ENCODE measurements at places on chromosomes 4 and X.

GRCh38 chr4:22670956-22671355 lies 21.8 kb upstream of the GBA3 start:
- DNase-seq: no peak

DNA sequence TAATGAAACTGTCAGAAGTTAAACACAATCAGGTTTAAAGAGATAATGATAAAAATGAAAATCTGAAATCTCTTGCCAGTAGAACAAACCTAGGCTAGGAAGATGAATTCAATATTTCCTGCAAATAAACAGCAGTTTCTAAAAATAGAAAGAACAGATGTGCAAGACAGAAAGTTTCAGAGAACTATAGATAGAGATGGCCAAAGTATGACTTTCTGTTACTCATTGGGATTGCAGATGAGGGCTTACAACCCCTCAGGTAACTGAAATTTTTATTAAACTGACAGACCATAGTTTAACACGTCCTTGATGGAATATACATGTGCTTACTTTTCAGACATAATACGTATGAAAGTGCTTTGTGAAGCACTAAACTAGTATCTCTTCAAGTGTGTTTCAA lies 82.3 kb upstream of the PPARGC1A start:
- no peak for DNase-seq

DNA sequence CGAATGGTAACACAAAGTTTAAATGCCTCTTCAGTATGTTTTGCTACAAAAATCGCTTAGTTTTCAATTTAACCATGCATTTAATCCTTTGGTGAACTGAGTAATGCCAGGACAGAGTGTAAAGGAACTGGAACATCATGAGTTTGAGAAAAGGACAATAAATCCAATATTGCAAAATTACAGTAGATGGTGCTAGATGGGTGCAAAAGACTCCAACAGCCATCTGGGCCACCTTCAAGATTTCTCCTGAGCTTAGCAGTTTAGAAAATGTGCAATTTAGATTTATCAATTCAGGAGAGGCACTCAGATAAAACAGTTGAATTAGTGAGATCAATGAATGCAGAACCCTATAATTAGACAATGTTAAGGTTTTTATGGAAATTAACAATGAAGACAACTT lies 33.2 kb upstream of the MID1IP1 start:
- DNase-seq: no peak

GRCh38 chr4:106126062-106126461 lies 189.9 kb downstream of the TBCK start:
- DNase-seq: no peak

DNA sequence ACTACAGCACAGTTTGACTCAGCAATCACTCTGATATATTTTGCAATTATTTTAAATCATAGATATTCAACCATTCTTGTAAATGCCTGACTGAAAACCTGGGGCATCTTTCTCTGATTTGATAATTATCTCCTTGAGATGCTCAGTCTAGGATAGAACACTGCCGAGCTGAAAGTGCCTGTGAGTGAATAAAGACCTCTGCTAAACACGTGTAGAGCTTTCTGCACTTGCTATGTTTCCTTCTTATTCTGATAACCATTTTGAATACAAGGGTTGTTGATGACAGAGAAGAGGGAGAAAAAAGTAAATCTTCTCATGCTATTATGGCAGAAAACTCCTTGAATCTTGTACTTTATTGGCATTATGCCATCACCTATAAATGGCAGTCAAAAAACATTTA lies 1843.4 kb upstream of the IGFBP7 start:
- DNase-seq: no peak

DNA sequence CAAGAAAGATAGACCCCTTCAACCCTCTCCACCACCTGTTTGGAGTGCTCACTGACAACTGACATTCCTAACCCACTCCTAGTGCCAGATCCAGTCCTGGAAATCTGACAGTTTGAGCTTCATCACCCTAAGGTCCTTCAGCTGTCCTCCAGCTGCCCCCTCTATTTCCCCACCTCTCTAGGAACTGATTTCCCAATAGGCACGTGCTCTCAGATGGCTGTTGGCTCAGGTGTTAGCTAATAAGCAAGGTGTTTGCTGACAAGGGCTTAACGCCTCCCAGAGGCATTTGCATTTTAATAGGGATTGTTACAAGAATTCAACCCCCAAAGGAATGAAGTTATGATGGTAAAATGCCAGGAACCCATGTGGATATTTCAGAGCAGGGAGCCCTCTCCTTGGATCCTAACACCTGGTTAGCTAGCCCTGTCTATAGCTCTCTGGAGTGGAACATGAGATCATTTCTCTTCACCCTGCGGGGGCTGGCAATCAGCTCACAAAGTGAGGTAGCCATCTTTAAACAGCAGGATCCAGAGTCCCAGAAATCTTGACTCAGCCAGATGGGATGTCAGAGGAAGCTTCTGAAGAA lies 348.5 kb upstream of the SFRP2 start:
- no peak for DNase-seq

GRCh38 chr4:96845819-96846218 lies 1005.9 kb downstream of the PDHA2 start:
- no peak for DNase-seq

GRCh38 chr4:15234856-15235126 lies 193.0 kb upstream of the C1QTNF7 start:
- DNase-seq: no peak

GRCh38 chr4:107319386-107319785 lies 283.3 kb upstream of the DKK2 start:
- DNase-seq: no peak

DNA sequence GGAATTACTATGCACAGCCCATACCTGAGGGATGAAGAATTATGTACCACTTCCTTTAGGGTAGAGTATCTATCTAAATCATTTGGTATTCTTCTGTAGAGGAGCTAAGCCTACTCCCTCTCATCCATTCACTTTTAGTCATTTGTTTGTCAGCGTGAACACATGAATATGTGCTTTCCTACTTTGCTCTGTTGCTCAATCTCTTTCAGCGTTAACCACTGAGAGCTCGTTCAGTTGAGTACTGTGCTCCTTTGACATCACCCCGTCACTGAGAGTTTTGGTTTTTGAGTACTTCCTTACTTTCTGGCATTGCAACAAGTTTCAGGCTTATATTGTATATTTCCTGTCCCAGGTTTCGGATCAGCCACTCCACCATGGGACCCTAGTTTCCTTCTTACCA lies 700.6 kb downstream of the NLGN4X start:
- no peak for DNase-seq

DNA sequence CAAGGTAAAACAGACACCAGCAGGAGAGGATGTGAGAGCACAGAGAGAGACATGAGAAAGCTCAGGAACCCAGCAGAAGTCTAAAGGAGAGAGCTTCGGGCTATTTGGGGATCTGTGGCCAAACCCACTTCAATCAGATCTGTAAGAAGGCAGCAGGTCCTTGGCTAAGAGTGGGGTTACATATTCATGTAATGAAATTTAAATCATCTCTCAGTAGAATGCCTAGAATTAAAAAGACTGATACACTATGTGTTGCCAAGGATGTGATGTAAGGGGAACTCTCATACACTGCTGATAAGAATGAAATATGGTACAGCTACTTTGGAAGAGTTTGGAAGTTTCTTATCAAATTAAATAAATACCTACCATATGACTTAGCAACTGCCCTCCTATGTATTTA lies 35.8 kb downstream of the PDE5A start:
- DNase-seq: no peak

GRCh38 chr4:151912632-151913031 lies 151.8 kb upstream of the GATB start:
- DNase-seq: no peak

DNA sequence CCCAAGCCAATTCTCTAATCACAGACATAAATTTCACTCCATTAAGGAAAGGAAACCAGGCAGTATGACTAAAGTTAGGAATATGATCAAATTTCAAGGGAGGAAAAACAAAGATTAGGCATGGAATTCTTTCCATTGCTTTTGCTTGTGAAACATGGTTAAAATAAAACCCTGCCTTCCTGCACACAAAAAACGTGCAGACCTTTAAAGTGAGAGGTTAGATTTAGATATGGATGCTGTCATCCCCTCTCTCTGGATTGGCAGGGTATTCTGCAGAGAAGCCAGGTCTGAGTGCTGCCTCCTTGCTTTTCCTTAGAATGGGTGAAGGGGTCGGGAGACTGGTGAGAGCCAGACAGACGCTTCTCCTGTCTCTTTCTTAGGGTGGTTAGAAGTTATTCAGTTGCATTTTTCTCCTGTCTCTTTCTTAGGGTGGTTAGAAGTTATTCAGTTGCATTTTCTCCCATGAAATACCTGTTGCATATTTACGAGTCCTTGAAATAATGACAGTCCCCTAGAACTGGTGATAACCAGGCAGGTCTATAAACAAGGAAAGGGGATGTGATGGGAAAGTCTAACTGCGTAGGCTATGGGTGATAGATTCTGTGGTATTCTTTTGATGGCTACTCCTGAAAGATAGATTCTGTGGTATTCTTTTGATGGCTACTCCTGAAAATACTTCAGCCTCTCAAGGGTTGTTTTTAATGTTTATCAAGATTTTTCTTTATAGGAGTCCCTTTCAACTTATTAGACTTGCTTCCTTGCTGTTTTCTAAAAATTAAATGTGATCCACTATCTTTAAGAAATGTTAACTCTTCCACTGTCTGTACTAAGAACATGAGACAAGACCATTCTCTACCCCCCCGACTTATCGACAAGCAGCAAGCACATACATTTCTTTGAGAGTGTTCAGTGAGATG lies 163.6 kb downstream of the SPRY1 start:
- no peak for DNase-seq

- no peak for DNase-seq
These were observed 97.3 kb downstream of the NKX6-1 start for GRCh38 chr4:84401701-84402306.

- no peak for DNase-seq
These were observed 113.0 kb upstream of the LNX1 start for GRCh38 chr4:53704329-53704728.

GRCh38 chr4:5996641-5997040 lies 21.6 kb downstream of the C4orf50 start:
- DNase-seq: no peak

- DNase-seq: no peak
These were observed 135.6 kb downstream of the MID1 start for GRCh38 chrX:10484683-10485247.

DNA sequence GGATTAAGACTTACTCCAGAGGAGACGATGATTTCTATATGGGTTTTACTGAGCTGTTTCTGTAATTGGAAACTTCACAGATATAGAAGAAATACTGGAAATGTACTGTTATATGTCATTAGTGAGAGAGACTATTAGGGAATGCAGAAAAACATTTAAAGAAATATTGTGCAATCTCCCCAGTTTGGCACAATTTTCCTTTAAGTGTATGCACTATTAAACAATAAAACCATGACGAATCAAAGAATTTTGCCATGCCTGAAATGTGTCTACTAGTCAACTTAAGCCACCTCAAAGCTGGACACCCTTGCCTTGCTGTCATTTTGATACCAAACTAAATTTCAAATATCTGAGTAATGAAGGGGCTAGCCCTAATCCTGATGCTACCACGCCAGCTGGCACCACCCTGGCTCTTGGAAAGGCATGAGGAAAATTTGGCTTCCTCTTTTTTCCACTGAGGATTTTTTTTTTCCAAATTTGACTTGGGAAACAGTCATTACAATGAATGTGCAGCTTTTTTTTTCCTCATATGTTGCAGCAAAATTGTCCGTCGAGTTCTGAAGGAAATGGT lies 36.1 kb downstream of the MTTP start:
- DNase-seq: no peak

GRCh38 chrX:135698924-135699323 lies 14.5 kb upstream of the CT45A1 start:
- no peak for DNase-seq

GRCh38 chr4:145546175-145546915 lies 64.7 kb downstream of the SMAD1 start:
- DNase-seq: no peak

DNA sequence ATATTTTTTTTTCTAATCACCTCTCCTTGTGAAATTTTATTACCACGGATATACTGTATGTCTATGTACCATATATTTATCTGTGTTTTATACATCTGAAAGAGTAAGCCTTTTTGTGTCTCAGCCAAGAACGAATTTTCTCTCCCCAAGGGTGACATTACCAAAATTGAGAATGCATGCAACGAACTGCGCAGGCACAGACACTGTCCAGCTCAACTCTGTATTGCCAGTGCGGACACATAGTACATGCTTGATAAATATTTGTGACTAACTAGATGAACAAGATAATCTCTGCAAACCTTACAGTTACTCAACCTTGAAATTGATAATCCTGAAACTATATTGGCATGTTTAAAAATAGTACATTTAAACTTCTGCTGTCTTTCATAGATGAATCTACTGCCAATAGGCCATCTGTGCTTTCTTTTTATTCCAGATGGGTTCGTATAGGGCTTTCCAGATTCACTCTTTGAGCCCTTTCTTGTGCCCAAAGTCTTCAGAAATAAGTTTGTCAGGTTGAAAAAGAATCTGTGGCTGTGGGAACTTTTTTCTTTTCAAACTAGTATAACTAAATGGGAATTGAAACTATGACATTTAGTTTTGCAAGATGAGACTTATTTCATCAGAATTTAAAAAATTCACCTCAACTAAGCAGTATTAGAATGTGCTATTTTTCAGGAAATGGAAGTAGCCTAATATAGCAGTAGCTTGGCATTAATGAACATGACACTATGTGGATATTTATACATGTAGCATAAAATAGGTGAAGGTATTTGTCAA lies 38.9 kb downstream of the DTHD1 start:
- DNase-seq: no peak

- no peak for DNase-seq
These were observed 5.5 kb downstream of the CD38 start for GRCh38 chr4:15783676-15784075.

DNA sequence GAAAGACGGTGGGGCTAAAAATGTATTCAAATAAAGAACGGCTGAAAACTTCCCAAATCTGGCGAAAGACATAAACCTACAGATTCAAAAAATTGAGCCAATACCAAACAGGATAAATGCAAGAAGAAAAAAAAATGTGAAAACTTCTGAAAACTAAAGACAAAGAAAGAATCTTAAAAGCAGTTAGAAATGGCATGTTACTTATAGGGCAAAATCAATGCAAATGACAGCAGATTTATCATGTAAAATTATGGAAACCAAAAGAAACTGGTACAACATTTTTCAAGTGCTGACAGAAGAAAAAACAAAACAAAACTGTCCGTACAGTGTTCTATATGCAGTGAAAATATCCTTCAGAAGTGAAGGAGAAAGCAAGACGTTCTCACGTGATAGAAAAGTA lies 239.0 kb downstream of the PDGFC start:
- DNase-seq: no peak

- no peak for DNase-seq
These were observed 30.9 kb upstream of the CCDC110 start for GRCh38 chr4:185502386-185502785.

DNA sequence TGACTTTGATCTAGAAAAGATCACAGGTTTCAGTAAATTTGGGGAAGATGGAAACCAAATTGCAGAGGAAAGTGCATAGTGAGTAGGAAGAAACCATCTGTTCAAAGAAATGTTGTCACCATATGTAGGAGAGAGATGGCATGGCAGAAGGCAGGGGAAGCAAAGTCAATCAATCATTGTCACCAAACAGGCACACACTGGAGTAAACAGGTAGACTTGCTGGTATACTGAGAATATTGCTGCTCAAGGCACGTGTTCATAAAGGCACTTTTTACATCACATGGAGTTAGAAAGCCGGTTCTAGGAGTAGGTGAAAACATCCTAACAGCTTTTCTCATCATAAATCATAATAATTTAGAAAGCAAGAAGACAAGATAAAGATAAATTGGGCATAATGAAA lies 550.5 kb upstream of the FAT1 start:
- no peak for DNase-seq

Measured in stimulated activated naive CD8-positive, alpha-beta T cell treated with anti-CD3 and anti-CD28 coated beads, Interleukin-15, amount 100 ng/mL, for 72 hours (primary cell).